Trophoblast cell (in vitro differentiated cells and primary cell): ENCODE measurements at places on chromosomes 13 and 19.

DNA sequence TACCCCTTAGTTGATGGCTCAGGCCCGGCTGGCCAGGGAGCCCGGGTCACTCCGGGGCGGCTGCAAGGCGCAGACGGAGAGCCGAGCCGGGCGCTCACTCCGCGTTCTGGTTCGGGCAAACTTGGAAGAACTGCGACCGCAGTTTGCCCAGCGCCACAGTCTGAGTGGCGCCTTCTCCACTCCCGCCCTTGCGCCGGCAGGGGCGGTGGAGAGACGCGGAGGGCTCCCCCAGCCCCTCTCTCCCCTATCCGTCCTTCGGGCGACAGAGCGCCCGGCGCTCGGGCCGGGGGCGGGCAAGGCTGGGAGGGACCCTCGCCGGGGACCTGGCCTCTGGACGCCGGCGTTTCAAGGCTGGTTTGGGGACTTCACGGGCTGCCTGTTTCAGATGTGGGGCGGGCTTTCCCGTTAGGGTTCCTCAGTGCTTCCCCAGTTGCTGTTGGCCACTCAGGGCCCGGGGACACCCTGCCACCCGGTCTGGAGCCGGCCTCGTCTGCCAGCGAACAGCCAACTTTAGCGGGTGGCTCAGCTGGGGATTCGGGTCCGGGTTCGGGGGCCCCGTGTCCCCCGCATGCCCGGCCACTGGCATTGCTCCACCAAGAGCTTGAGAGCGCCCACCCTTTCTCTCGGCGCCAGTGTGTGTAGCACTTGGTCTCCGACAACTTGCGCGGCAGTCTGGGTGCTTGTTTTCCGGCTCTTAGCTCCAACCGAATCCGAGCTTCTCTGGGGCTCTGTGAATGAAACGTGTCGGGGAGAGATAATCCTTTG is 1.5 kb downstream of the GPC6 start:
- no peak for DNase-seq

DNA sequence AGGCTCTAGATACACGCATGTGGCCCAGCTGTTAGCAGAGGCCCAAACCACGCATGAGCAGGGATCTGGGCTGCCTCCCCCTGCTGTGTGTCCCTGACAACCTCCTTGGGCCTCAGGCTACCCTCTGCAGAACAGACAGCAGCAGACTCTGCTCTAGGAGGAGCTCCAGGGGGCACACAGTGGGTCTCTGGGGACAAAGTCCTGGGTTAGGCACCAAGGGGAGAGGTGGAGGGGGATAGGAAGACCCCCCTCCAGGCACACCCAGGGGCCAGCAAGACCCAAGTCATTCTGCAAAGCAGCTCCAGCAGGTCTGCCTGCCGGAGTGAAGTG is 8.0 kb downstream of the TINCR start:
- no peak for DNase-seq

- peak; percentile 59 for DNase-seq
Measured at GRCh38 chr19:47609906-47610894, 1.3 kb downstream of the BICRA start.

GRCh38 chr19:10912619-10913018 is 15.8 kb downstream of the YIPF2 start:
- no peak for DNase-seq

DNA sequence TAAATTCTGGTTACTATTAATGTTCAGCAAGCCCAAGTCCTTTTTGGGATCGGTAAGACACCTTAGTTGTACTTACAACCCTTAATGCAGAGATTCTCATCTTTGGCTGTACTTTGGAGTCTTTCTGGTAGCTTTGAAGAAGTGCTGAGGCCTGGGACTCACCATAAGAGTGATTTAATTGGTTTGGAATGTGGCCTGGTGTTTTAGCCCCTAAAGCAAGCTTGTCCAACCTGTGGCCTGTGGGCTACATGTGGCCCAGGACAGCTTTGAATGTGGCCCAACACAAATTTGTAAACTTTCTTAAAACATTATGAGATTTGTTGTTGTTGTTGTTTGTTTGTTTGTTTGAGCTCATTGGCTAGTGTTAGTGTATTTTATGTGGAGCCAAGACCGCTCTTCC is 215.3 kb downstream of the ZIC5 start:
- DNase-seq: no peak

- DNase-seq: no peak
Measured at GRCh38 chr13:75091718-75092117, 390.3 kb downstream of the TBC1D4 start.
